ENCODE measurements at places on chromosomes 6 and 20.

GRCh38 chr6:15343490-15344191 lies 97.8 kb downstream of the JARID2 start:
- DNase-seq: no peak

DNA sequence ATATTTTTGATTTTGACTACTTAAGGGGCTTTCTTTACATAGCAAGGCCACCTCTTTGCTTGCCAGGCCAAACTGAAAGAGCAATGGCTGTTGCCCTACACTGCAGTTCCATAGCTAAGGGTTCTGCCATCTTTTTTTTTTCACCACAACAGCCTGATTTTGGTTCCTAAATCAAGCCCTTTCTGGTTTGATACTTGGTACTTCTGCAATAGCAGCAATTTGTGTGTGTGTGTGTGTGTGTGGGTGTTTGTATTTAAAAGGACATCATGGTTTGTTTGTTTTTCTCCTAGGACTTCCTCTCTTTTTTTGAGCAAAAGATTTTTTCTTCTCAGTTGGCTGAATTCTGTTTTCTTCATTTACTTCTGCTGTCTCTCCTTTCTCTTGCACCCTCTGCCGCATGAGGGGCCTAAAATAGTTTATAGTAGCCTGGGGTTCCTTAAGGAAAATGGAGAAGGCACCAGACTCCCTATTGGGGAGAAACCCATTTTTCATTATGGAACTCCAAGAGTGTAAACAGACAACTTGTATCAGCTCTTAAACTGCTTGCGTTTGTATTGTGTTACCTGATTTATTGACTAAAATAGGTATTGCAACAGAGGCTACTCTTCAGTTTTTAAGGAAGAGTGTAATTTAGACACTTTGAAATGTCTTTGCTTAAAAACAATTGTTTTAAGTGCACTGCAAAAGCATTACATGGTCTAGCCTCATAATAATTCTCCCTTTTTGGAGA lies 12.2 kb upstream of the GCLC start:
- no peak for DNase-seq

GRCh38 chr20:16472045-16472872 lies 101.0 kb downstream of the KIF16B start:
- DNase-seq: no peak

- no peak for DNase-seq
These were observed 527 bp downstream of the FBXO30 start for GRCh38 chr6:145814035-145814500.

- no peak for DNase-seq
These were observed 106.9 kb downstream of the SLC22A3 start for GRCh38 chr6:160455081-160455480.

DNA sequence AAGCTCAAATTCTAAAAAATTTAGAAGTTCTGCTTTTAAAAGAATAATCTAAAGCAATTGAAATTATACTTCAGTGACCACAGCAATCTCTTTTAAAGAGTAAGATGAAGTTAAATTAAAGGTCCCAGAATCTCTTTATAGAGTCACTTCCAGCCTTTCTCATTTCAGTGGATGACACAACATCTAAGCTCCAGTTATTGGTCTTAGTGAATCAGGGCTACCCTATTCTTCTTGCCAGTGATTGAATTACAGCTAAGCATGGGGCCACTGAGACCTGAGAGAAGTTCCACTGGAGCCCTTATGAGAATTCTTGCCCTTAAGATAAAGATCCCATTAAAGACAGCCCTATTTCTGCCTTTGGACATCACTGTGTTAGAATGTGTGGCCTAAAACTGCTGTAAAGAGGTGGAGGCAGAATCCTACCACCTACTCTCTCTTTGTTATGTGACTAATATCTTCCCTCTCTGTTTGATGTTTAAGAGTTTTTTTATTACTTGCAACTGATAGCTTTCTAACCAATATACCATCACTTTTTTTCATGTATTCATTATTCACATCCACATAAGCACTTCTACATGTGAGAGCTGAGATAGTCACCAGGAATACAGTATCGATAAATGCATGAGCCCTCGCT lies 128.6 kb downstream of the UNC5CL start:
- DNase-seq: no peak

DNA sequence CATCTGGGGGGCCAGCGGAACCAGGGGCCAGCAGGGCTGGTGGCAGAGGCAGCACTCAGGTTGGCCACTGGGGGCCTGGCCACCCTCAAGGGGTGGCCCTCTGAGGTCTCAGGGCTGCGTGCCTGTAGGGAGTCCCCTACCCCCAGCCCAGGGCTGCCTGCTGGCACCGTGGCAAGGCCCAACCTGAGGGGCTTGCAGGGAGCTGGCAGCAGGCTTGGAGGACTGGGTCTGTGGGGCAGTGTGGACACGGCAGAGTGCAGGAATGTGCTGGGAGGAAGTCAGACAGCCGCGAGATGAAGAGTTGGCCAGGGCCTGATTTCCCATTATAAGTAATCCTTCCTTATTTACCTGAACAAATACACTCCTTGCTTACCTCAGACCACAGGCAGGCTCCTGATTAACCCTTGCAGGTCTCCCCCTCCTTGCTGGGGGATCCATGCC lies at the start of gene SPDEF:
Gene SPDEF (minus strand): TSS at position 299 of the 441 bp plus-strand sequence. CDS start 11,874 bp downstream, outside the sequence.
- DNase-seq: no peak

- no peak for DNase-seq
These were observed 29.8 kb upstream of the SIRT5 start for GRCh38 chr6:13544454-13545186.

DNA sequence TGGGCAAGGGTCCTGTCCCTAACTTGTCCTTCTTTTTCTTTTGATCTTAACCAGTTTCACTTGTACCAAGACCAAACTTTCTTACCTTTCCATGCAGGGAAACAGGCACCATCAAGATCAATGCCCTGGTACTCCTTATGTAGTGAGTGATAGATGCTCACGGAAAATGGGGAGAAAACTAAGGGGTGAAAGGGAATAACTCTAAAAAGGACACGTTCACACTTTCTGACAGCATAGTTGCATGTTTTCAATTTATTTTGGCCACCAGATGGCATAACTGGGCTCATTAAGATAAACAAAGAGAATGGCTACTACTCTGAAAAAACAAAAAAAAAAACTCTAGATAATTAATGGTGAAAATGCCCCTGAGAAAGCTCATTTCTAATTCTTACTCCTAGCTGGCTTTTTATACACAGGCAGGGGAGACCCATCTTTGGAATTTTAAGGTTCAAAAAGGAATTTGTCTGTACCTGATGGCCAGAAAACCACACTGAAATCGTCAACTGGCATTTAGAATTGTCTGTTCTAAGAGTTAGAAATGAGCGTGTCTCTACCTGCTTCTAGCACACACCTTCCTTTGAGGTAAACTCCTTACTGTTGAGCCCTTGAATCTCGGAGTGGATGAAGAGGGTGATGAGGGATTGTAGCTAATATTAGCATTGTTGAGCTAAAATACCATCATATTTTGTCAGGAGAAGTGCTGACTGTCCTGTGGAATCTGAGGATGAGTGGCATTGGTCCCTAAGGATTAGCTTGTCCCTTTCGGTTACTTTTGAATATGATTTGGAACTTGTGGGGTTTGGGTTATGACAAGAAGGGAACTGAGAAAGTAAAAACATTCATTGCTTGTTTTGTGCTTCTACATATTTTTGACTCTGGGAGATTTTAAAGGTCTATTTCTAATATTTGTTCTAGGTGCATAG lies 62.2 kb upstream of the DDR1 start:
- DNase-seq: no peak

- DNase-seq: no peak
These were observed at the start of gene RBM24 for GRCh38 chr6:17281100-17281496. Gene RBM24, plus strand, starts transcription at chr6:17281361. Its CDS starts 221 bp downstream, at chr6:17281582.

DNA sequence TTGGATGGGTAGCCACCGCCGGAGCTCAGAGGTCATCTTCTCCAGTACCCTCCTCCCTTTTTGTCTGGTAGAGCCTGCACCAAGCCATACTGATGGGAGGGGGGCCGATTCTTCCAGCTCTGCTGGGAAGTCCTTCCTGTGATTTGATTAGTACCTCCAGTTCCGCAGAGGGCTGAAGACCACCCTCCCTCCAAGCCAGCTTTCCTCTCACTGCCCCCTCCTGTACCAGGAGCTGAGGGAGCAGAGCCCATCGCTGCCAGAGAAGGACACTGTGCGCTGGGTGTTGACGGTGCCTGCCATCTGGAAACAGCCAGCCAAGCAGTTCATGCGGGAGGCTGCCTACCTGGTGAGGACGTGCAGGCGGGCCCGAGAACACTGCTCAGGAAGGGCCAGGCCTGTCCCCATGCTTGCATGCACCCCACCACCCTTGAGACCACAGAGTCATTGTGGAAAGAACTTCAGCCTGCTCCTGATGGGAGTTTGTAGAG lies 13.2 kb downstream of the HSPA12B start:
- no peak for DNase-seq

DNA sequence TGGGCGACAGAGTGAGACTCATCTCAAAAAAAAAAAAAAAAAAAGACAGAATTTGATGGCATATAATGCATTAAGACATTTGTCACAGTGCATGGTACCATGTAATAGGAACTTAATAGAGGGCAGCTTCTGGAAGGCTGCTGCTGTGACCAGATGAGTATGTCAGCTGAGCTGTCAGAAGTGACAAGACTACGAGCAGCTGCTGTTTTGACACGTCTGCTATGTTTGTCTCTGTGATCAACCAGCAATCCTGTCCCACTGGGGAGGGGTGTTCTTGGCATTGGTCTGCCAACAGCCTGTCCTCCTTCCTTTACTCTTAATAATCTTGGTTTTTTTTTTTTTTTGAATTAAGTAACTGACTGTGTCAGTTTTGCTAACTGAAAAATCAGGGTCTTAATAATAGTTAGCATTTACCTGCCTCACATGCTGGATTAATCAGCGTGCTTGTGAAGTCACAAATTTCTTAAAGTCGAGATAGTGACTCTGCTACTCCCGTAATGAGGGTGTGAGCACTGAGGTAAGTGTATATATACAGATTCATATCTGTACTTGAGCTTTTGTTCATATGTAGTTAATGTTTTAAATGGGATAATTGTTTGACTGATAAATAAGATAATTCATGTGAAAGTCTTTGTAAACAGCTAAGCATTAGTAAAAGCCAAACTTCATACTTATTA lies 152.4 kb downstream of the BMP2 start:
- no peak for DNase-seq

GRCh38 chr6:166308769-166309589 lies 787 bp upstream of the PRR18 start:
- no peak for DNase-seq

All from activated B cell treated with CpG ODN at 0.5 μM for 24 hours (primary cell).